ENCODE measurements at places on chromosomes 5 and 9.

DNA sequence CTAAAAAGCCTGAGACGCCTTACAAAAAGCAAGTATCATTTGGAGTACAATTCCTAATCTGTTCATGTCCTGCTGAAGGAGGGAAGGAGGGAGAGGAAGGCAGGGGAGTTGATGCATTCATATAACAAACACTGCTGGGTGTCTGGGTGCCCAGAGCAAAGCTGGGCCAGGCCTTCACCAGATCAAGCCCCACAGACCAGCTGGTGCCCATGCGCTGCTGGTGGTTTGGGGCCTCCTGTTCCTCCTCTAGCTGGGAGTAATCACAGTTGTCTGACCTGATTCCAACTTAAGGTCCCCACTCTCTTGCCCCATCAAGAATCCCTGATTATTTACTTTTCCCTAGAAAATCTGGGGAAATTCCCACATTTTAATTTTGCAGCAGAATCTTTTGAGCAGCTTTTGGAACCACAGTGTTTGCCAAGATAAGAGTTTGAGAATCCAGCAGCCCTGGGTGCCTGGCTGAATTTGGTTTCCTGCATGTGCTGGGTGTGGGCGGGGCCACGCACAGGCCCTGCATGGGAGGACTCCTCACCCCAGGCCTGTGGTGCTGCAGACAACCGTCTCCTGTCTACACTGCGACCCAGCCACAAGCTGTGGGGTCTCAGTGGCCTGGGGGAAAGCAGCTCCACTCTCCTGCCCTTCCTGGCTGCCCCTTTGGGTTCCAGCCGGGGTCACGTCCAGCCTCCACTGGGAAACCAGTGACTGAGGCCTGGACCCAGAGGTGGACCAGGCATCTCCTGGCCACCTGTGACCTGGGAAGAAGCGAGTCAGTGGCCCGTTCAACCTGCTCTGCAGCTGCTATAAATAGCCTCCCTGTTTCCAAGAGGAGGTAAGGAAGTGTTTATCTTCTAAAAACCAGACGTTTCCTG, 47.5 kb downstream of the NEURL1B start:
- no peak for DNase-seq

GRCh38 chr5:111748304-111748763, 8.7 kb downstream of the NREP start:
- DNase-seq: no peak

DNA sequence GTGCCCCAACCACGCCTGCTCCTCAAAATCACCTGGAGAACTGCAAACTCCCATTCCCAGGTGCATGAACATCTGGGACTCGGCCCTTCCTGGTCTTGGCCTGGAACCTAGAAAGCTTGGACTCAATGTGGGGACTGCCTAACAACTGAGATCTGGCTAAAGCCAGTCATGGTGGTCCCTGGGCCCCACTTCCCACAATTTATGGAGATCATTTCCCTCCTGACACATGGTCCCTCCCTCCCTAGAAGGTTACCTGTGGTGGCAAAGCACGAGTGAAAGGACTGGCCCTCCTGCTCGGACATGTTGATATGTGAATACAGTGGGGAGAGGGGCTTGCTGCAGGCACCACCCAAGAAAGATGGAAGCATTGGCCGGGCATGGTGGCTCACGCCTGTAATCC, 18.8 kb downstream of the BICD2 start:
- no peak for DNase-seq

DNA sequence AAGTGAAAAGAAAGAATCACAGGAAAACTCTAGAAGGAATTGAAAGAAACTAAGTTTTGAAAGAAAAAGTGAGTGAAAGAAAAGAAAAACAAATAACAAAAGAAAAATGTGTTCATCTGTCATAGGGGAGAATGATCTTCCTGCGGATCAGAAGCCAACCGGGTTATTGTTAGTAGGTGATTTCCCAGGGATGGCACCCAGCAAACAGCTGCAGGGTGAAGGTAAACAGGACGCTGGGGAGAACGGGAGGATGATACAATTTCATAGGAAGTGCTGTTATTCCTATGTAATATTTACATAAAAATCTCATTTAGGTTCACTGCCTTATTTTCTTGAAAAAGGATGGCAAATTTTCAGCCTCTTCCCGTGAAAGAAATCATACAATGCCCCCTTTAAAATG, 72.4 kb upstream of the LHFPL2 start:
- no peak for DNase-seq

- no peak for DNase-seq
Measured at GRCh38 chr9:18343784-18344183, 130.2 kb upstream of the ADAMTSL1 start.

- DNase-seq: no peak
Measured at GRCh38 chr5:124859027-124859426, 112.6 kb upstream of the ZNF608 start.

GRCh38 chr9:129568560-129569501, 52.1 kb downstream of the C9orf50 start:
- no peak for DNase-seq

- no peak for DNase-seq
Measured at GRCh38 chr5:153350175-153350883, 140.1 kb upstream of the GRIA1 start.

DNA sequence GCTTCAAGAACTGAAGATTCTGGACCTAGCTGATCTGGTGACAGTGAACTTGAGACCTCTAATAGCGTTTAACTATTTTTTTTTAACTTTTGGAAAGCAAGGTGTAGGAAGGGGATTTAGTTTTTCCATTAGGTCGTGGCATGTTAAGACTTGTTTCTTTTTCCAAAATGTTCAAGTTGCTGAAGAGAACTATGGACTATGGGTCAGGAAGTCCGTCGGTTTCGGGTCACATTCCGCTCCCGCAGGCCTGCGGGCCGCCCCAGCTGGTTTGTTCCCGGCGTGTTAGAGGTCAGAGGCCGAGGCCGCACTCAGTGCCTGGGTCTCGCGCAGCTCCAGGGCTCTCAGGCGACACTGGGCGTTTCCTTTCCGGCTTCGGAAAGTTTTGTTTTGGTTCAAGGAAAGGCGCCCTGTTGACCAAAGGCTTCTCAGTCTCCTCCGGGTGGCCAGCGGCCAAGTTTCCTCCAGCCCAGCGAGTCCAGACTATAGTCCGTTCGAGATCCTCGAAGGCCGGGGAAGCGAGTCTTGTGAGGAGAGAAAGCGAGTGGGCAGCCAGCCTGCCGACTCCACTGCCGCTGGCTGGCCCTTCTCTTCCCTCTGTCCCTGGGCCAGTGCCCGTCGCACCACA, 586 bp upstream of the FCHO2 start:
- DNase-seq: peak; percentile 10
